A549 treated with GW870086 at 1 μM for 4 hours (cell line): ENCODE measurements at places on chromosomes 2 and 18. TPM values are rescaled to one million over a fixed set of nuclear protein-coding genes. Genes with fewer than 3 reads are reported as not detected.

NOSTRIN gene
- total RNA-seq, result 2.2 to 3.0 TPM (median 2.3 TPM) in 5 replicates

DOK6 gene
- not detected in 5 replicates for total RNA-seq

VRK2 gene
- 26.5 to 33.2 TPM (median 29.6 TPM) in 5 replicates for total RNA-seq

TMEM169 gene
- total RNA-seq, result 0.31 to 0.64 TPM (median 0.42 TPM) in 5 replicates

COBLL1 gene
- 3.9 to 5.8 TPM (median 4.6 TPM) in 5 replicates for total RNA-seq

IL1B gene
- total RNA-seq, result 0.13 to 0.22 TPM (median 0.14 TPM) in 5 replicates

PDE1A gene
- total RNA-seq, result 0.15 to 0.19 TPM (median 0.17 TPM) in 4 of 5 replicates, not detected in the other

UGT1A4 gene
- not detected in 5 replicates for total RNA-seq

MOCOS gene
- 2.8 to 4.6 TPM (median 4.4 TPM) in 5 replicates for total RNA-seq

PMAIP1 gene
- 14.2 to 18.0 TPM (median 15.6 TPM) in 5 replicates for total RNA-seq

HES6 gene
- total RNA-seq, result 11.0 to 14.8 TPM (median 13.8 TPM) in 5 replicates

TM4SF20 gene
- 6.9 to 9.9 TPM (median 8.3 TPM) in 5 replicates for total RNA-seq

CFAP53 gene
- total RNA-seq, result 0.26 to 0.43 TPM (median 0.30 TPM) in 5 replicates

SCN7A gene
- not detected in 5 replicates for total RNA-seq

CELF4 gene
- not detected in 5 replicates for total RNA-seq

NDC80 gene
- total RNA-seq, result 9.1 to 14.5 TPM (median 14.1 TPM) in 5 replicates

CCDC121 gene
- total RNA-seq, result 2.5 to 4.7 TPM (median 4.2 TPM) in 5 replicates

ELOA2 gene
- not detected in 5 replicates for total RNA-seq

SOCS6 gene
- 24.8 to 34.5 TPM (median 30.0 TPM) in 5 replicates for total RNA-seq

LYG2 gene
- total RNA-seq, result not detected in 5 replicates

MTLN gene
- 120 to 131 TPM (median 121 TPM) in 5 replicates for total RNA-seq

KCNE4 gene
- total RNA-seq, result 0.24 to 0.69 TPM (median 0.57 TPM) in 5 replicates

BMP10 gene
- total RNA-seq, result not detected in 5 replicates

OTX1 gene
- 1.8 to 4.3 TPM (median 3.8 TPM) in 5 replicates for total RNA-seq

HJURP gene
- total RNA-seq, result 58.2 to 64.5 TPM (median 61.4 TPM) in 5 replicates

GAREM1 gene
- 4.9 to 6.9 TPM (median 6.1 TPM) in 5 replicates for total RNA-seq

ZNF396 gene
- total RNA-seq, result 0.61 to 1.00 TPM (median 0.75 TPM) in 5 replicates

RAPH1 gene
- total RNA-seq, result 4.5 to 7.8 TPM (median 7.4 TPM) in 5 replicates

GKN2 gene
- total RNA-seq, result 1.7 to 3.5 TPM (median 2.9 TPM) in 5 replicates

LIPG gene
- total RNA-seq, result 0.19 to 0.34 TPM (median 0.27 TPM) in 5 replicates

CRYGD gene
- not detected in 5 replicates for total RNA-seq

LIMS3 gene
- not detected in 5 replicates for total RNA-seq

CYP20A1 gene
- total RNA-seq, result 8.9 to 9.9 TPM (median 9.6 TPM) in 5 replicates

IL37 gene
- total RNA-seq, result not detected in 5 replicates

MOGAT1 gene
- not detected in 5 replicates for total RNA-seq
